ENCODE measurements at places on chromosomes 13 and 19.
A peak's percentile ranks its signal among the peaks of the same experiment; 100 is the strongest.

DNA sequence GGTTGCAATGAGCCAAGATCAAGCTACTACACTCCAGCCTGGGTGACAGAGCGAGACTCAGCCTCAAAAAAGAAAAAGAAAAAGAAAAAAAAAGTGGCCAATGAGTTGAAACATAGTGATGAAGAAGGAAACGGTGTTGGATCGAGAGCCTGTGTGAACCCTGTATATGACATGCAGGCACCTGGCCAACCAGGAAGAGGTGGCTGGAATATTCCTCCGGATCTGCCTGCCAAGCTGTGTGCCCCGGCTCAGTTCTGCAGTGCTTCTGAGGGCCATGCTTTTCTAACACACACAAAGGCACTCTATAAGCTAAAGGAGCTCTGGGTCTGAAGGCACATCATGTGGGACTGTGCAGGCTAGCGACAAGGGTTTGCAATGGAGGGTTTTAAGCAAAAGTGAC is 3.7 kb upstream of the ZNF444 start:
- no peak for DNase-seq

- DNase-seq: no peak
Measured at GRCh38 chr13:106683179-106683578, 115.2 kb upstream of the ARGLU1 start.

DNA sequence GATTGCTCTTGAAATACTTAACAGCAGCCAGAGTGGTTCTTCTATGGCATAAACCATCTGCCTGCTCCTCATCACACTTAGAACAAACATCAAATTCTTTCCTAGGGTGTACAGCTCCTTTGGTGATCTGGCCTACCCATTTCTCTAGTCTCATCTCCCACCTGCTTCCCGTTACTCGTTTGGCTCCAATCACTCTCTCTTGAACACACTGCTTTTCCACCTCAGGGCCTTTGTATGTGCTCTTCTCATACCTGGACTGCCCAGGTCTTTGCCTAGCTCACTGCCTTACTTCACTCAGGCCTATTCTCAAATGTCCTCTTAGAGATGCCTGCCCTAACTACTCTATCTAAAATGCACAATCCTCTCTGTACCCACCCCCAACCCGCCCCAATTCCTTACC is 100.5 kb downstream of the KCNRG start:
- DNase-seq: no peak

GRCh38 chr13:90891329-90891728 is 456.2 kb upstream of the MIR17HG start:
- DNase-seq: no peak

DNA sequence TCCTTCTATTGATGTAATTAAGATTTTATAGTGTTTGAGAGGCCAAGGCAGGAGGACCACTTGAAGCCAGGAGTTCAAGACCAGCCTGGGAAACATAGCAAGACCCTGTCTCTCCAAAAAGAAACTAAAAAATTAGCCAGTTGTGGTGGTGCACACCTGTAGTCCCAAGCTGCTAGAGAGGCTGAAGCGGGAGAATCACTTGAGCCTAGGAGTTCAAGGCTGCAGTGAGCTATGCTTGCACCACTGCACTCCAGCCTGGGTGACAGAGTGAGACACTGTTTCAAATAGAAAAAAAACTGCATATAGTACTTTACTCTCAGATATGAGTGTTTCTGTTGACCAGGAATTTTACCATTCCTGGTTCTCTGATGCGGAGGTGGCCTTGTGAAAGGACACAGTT is 48.9 kb downstream of the CDADC1 start:
- no peak for DNase-seq

GRCh38 chr13:113448885-113449692 is 4.2 kb downstream of the ADPRHL1 start:
- no peak for DNase-seq

DNA sequence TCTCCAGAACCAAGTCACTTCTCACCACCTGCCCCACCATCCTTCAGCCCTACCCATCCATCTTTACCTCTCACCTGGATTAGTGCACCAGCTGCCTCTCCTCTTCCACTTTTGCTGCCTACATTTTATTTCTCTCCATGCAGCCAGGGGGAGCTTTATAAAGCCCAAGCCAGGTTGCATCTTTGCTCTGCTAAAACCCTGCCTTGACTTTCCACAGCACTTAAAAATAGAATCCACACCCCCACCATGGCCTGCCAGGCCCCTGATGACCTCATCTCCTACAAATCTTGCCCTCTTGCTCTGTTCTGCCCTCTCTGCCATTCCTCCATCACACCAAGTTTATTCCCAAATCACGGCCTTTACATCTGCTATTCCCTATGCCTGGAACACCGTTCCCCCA is 1.8 kb downstream of the HOOK2 start:
- no peak for DNase-seq

DNA sequence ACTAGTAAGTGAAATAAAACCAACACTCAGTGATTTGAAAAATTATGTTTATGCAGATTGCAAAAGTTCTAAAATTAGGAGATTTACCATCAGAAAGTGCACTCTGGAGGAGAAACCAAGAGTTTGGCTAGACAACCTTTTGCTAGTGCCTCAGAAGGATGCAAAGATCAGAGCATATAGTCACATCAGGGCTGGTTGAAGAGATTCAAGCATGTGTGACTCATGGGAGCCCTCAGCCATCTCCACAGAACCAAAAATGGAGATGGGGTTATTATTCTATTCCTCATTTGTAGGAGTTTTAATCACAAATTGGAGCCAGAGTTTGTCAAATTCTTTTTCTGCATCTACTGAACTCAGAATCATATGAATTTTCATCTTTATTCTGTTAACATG is 32.9 kb upstream of the OXGR1 start:
- no peak for DNase-seq

DNA sequence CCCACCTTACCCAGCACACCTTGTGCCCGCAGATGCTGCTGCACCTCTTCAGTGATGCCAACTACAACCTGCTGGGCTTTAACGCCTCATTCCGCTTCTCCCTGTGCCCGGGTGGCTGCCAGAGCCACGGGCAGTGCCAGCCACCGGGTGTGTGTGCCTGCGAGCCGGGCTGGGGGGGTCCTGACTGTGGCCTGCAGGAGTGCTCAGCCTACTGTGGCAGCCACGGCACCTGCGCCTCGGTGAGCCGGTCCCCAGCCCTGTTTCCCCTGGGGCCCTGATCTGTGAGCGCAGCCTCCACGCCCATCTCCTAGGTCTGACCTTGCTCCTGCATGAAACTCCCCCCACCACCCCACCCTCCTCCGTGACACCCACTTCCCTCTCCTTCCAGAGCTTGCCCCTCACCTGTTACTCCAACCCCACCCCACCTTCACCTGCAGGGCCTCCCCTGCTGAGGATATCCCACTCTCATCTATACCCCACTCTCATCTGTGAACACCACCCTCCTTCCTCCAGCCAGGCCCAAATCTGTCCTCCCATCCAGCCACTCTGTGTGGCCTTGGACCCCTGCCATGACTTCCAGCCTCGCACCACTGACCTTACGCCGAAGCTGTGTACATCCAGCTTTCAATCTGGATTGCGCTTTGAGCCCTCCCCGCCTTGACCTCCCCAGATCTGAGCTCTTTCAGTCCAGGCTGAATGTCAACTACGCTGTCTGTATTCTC is 8.7 kb downstream of the MEGF8 start:
- DNase-seq: no peak

DNA sequence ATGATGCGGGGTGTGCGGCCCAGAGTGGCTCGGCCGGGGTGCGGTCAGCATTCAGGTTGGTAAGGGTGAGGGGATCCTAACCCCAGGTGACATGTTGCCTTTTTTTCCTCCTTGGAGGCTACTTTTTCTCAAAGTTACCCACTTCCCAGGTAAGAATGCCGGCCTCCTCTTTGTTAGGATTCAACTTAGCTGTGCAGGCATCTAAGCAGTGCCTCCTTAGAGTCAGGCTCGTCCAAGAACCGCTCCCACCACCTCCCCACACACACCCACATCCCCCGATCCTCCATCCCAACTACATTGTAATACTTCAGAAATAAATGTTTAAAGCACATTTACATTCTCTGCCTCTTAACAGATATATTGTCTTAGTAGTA is 733 bp upstream of the ENOX1 start:
- DNase-seq: no peak

- DNase-seq: no peak
Measured at GRCh38 chr13:40064154-40065097, 409.0 kb downstream of the COG6 start.

GRCh38 chr13:48862572-48862971 is 113.1 kb upstream of the FNDC3A start:
- DNase-seq: no peak

DNA sequence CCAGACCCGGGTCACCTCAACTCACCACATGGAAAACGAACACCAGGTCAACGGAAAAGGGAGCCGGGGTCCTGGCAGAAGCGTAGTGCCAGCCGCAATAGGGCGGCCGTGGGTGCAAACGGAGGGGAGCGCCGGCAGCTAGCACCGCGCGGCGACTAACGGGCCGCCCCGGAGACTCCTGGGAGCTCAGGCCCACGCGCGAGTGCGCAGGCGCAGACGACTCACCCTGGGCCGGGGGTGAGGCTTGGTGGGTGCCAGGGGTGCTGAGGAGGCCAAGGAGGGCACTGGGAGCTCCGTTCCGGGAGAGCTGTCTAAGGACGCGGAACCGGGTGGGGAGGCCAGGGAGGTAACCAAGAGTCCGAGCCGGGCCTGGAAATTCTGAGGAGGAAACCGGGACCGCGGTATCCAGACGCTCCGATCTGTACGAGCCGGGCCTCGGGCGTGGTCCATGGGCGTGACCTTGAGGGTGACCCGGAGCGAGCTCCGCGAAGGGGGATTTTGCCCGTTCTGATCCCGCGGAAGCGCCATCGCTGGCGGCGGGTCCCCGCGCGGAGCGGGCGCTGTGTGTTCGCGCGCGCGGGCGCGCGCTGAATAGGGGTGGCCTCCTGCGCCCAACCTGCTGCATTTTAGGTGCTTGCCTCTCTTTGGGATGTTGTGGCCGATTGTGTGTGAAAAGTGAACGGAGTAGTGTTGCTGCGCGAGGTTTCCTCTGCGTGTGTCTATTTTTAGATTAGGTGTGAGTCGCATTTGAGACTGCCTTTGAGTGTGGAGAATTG is at the start of gene ZNF382:
ZNF382 (plus strand) TSS at position 213 of the 776 bp plus-strand sequence. CDS start 4,602 bp downstream, outside the sequence.
- peak; percentile 84 for DNase-seq

- DNase-seq: no peak
Measured at GRCh38 chr19:8074501-8074900, 21.9 kb downstream of the CCL25 start.

- no peak for DNase-seq
Measured at GRCh38 chr19:51514866-51515481, 13.4 kb upstream of the SIGLEC12 start.

DNA sequence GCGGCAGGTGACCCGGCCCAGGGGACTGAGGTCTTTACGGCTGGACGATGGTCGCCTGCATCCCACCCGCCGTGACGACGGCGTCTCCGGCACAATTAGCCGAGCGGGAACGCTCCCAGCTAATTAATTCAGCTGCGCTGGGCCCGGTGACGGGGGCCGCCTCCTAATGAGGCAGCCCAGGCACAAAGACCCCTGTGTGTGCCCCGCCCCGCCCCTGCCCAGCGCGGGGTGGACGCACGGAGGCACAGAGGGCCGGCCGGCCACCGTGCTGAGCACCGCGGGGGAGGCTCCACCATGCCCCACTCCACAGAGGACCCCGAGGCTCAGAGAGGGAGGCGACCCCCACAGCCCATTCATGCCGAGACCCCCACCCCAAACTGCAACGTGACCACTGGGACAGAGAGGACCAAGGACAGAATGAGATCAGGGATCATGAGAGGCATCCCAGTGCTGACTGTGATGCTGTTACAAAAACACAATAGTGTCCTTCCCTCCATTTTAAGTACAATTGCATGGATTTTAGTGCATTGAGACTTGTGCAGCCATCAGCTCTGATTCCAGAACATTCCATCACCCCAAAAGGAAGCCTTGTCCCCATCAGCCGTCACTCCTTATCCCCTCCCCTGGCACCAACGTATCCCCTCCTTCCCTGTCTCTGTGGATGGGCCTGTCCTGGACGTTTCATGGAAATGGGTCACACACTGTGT is 17.0 kb downstream of the EFNA2 start:
- DNase-seq: no peak

DNA sequence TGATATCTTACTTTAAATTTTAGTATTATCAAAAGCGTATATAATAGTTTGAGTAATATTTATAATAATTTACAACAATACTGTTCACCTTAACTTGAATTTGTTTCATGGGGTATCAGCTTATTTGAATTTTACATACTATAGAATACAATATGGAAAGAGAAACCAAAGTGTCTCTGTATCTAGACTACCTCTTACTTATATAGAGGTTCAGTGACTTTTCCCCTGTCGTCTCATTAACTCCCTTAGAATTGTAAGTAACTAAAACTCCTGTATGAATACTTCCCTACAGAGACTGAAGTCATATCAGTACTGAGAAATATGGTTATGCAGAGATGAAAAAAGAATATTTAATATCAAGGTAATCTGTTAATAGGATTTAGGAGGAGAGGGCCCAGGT is 26.8 kb downstream of the COG6 start:
- no peak for DNase-seq
